Brain (organoid and tissue), 16 donors: ENCODE measurements at places on chromosomes 6 and 20. TPM values are rescaled to one million over a fixed set of nuclear protein-coding genes. Genes with fewer than 3 reads are reported as not detected.
A peak's percentile ranks its signal among the peaks of the same experiment; 100 is the strongest.

ASXL1 gene
- 31.8 TPM for polyA plus RNA-seq

- DNase-seq: no peak
Observed at GRCh38 chr6:35368038-35368887, 25.9 kb downstream of the PPARD start.

TSHZ2 gene
- polyA plus RNA-seq: 18.6 TPM

TRIM38 gene
- polyA plus RNA-seq: 0.22 TPM

- no peak for DNase-seq
Observed at GRCh38 chr20:61419501-61419900, 167.4 kb downstream of the CDH4 start.

DNA sequence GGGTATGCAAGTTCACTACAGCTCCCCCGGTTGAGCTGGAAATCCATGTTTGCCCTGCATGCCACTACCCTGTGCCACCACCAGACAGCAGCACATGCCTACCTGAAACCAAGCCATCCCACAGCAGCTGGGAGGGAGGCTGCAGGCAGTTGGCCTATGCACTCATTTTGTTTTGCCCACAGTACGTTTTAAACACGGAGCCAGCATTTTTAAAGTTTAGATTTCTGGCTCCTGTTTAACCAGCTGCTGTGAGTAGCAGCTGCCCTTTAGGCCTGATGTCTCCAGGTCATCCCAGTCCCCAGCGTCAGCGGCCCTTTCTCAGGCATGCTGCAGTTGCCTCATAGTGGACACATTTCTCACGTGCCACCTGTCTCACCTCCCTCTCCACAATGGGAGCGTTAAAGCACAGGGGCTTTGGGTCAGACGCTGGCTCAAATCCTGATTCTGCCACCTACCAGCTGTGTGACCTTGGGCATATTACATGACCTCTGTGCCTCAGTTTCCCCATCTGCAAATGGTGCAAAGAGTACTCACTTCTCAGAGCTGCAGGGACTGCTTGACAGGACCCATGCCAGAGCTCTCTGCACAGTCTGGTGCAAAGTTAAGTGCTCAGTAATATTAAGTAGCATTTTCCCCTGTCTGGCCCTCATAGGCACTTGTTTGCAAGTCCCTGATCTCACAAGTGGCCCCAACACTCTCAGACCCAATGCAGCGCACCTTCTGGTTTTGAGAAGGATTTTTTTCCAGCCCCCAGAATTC is 8.2 kb upstream of the UBE2V1 start:
- DNase-seq: peak; percentile 20

DNA sequence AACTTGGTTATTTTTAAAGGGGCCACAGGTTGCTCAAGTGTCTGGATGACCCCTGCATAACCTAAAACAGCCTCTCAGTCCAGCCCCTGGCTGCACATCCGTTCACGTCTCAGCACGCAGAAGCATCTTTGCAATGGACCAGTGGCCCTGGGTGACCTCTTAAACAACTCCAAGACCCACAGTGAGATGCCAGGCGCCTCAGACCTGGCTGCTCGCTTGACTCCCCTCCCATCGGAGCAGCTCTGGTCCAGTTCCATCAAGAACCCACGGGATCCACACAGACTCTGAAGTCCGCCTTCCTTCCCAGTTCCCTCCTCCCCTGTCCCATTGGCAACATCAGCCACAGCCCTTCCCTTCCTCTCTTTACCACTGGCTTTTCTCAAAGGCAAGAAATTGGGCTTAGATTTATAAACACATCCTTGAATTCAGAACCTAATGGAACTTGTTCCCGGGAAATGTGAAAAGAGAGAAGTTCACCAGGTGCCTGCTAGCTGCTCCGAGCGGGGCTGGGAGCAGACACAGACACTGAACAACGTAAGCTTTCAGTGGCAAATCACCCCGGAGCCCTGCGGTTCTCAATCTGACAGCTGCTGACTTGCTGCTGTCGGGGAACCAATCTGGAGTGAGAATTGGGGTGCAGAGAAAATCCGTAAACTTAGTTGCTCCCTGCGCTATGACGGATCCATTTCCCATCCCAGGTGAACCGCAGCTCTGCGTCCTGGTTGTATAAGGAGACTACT is 39.6 kb upstream of the MPC1 start:
- no peak for DNase-seq

DNA sequence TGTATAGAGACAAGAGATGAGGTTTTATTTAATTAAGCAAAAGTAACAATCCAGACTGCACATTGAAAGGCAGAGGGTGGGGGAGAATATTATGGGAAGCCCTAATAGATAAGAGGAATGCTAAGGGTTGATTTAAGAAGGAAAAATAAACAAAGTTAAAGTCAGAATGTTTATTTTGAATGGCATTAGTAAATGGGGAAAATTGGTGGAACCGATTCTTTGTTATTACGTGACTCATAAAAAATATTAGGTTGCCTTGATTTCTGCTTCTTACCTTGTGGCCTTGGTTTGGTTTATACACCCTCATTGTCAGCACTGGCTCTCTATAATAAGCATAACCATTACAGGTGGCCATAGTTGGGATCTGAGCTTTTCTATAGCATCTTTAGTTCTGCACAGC is 674.8 kb upstream of the CITED2 start:
- DNase-seq: no peak

DNA sequence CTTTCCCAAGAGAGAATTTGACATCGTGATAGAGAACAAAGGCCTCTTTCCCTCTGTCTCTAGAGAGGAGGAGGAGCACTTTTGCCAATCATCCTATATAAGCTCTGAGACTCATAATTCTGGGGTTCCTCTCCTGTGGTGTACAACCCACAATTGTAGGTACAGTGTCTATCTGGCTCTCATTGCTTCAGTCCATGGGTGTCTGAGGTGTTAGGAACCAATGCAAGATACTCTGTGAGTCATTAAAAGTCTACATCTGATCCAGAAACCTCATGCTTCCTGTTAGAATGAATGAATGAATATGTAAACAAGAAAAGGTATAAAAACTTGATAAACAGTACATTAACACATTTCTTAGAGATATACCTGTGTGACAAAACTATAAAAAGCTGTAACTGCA is 356.7 kb downstream of the QKI start:
- no peak for DNase-seq

PDE7B gene
- polyA plus RNA-seq: 1.6 TPM

DNA sequence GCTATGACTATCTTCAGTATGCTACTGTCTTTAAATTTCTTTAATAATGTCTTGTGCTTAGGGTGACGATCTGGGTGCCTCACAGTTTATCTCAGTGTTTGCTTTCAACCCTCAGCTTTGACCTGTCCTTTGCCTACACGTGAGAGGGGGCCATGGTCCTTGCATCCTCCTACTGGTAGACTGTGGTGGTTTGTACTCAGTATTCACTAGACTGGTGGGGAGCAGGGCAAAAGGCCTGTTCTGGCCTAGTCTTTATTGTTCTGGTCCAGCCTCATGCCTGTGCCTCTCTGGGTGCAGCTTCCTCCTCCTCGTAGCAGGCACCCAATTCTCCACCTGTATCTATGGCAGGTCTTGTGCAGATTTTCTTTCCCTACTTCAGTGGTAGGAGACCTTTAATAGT is 354.9 kb downstream of the CD109 start:
- no peak for DNase-seq

DNA sequence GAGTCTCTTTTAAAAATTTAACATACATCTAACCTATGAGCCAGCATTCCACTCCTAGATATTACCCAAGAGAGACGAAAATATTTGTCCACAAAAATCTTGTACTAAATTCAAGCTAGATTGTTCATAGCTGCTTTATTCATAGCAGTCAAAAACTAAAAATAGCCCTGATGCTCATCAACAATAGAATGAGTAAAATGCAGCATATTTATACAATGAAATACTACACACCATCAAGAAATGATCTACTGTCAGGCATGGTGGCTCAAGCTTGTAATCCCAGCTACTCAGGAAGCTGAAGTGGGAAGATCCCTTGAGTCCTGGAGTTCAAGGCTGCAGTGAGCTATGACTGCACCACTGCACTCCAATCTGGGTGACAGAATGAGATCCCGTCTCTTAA is 22.0 kb upstream of the SRC start:
- no peak for DNase-seq

BLTP3A gene
- polyA plus RNA-seq: 12.2 TPM

SDHAF4 gene
- polyA plus RNA-seq: 22.8 TPM

DNA sequence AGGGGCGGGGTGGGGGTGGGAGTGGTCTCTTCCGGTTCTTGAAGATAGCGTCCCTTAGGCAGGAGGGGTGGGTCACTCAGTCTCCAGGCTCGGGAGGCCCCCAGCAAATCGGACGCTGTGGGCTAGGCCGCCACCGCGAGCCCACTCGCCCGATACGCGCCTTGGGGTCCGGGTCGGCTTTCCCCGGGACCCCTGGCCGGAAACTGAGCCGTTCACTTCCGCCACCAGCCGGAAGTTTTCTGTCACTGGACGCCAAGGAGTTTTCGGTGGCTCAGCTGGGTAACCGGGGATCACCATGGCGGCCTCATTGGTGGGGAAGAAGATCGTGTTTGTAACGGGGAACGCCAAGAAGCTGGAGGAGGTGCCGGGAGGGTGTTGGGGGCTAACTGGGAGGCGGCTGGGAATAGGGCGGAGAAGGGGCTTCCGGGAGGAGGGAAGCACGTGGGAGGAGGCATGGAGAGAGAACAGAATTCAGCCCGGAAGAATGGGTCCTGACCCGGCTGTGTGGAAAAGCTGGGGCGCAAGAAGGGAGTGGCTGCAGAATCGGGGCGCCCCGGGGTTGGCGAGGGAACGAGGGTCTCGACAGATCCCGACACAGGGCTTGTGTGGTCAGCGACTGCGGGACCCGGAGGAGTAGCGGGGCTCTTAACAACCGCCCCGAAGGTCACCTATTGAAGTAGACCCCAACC is at the start of gene ITPA:
TSS of gene ITPA (plus strand) at position 242 of the 689 bp plus-strand sequence. CDS start at position 296, 54 bp downstream.
- peak; percentile 77 for DNase-seq

LAMA2 gene
- polyA plus RNA-seq: 2.5 TPM

C4B gene
- 47.6 TPM for polyA plus RNA-seq

DEFB125 gene
- not detected for polyA plus RNA-seq

ZNF311 gene
- polyA plus RNA-seq: not detected

DNA sequence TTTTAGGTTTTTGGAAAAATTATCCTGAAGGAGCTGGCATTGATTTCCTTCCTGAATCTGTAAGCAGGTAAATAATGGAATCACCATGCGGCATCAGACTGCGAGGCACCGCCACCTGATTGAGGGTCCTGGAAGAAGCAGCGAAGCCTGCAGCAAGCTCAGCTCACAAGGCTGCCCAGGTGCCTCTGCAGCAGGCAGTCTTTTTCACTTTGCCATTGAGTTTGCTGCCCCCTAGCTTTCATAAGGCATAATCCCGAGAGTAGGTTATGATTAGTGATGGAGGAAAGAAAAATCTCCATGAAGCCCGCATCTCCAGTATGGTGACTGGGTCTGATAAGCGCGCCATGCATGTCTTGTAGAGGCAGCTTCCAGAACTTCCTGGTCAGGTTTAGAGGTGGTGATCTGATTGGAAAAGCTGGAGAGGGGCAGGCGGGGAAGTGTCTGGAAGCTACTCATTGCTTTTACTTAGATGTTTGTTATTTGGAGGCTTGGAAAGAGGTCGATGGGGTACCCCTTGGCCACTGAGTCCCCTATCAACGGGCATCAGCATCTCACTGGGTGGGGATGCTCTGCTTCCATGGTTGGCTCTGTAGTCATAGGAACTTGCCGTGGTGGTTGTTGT is 26.7 kb downstream of the IYD start:
- peak; percentile 83 for DNase-seq

NPEPL1 gene
- polyA plus RNA-seq: 13.7 TPM

DNA sequence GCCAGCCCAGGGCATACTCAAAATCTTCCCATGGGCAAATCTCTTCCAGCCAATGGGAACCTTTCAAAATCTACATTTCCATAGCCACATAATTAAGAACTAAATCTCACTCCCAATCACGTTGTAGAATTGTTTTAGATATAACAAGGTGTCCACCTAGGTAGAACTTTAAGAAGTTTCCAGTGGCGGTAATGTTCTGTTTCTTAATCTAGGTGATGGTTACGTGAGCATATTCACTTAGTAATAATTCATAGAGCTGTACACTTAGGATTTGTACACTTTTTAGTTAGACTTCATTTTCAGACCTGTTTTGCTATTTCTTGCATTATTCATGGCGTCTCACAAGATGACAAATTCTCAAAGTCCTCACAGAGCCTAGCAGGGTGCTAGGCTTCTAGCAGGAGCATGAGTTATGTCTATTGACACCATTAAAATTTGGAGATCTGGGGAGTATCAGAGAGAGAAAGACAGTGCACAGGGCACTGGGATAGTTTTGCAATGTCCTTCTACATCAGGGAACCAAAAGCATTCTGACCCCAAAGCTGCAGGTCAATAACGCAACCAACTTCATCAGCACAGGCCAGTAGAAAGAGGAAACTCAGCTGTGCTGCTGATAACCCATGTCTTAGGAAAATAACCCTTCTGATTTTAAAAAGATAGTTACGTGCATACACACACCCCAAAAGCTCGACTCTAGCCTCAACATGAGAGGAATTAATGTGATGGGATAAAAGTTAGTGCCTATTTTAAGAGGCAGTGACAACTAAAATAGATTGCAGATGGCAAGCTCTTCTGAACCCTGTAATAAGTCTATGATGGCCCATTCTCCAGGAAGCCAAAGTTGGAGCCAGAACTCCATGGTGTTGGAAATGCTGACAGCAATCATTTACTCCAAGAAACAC is 518.1 kb upstream of the JARID2 start:
- no peak for DNase-seq

GRCh38 chr6:133764008-133764753 is 124.7 kb upstream of the TCF21 start:
- no peak for DNase-seq

GRCh38 chr6:25344827-25345226 is 65.7 kb downstream of the CARMIL1 start:
- DNase-seq: no peak

PDYN gene
- polyA plus RNA-seq: 1.0 TPM
